ENCODE measurements at places on chromosomes 16 and 17.

DNA sequence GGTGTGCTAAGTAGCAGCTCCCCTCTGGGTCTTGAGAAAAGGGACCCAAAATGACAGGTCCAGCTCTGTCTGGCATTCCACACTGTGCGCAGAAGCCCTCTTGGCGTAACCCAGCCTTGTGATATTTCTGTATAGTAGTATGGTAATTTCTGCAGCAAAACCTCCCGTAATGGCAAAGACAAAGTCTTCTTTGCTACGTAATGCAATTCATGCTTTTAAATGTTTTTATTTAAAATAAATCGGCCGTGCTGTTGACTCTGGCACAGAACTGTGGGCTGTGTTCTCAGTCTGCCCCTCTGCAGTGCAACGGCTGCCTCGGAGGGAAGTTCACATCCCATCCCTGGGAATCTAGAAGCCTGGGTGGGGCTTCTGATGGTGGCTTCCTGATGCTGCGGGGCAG, 75.2 kb downstream of the ASIC2 start:
- no peak for DNase-seq

DNA sequence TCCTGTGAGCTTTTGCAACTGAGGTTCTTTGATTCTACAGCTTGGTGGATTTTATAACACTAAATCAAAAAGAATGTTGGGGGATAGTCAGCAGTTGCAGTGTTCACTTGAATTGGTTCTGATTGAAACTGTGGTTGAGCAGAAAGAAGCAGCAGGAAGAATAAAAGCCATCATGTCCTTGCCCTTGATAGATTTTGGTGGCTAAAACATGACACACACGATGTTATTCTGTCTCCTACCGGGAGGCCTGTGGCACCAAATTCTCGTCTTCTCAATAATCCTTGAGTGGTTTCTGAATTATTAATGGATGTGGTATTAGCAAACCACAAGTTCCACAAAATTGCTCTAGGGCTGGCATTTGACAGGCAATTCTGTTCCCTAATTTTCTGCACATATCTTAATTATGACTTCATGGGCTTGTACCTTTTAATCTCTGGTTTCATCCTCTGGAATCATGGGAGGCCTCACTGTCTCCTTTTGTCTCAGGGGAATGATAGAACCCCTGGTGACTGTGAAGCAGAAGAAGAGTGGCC, 338.2 kb downstream of the SNX29 start:
- DNase-seq, result no peak

- DNase-seq, result no peak
These were observed 40.0 kb upstream of the CD300E start for GRCh38 chr17:74663561-74663960.

GRCh38 chr16:31477220-31478216, 5.4 kb upstream of the SLC5A2 start:
- DNase-seq, result peak; percentile 75

DNA sequence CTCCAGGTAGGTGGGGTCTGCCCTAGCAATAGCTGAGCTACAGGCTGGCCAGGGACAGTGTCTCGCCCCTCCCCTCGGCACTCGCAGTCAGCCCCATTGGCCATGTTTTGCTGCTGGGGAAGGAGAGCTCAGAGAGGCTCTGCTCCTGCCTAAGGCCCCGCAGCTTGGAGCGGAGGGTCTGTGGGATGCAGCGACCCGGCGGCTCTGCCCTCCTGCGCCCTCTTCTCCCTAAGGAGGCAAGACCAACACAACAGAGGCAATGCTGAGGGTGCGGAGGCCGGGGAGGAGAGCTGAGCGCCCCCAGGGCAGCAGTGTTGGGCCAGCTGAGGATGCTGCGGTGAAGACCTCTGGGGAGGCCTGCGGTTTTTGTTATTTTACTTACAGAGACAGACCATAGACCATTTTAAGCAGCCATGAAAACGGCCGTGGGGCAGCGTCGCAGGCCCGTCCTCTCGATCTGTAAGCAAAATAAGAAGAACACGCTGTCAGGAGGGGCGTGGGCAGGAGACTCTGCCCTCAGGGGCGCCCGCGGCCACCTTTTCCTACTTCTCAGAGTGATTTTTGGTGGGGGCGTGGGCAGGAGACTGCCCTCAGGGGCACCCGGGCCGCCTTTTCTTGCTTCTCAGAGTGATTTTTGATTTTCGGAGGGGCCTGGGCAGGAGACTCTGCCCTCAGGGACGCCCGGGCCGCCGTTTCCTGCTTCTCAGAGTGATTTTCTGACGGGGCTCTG, 31.4 kb upstream of the PABPN1L start:
- no peak for DNase-seq

DNA sequence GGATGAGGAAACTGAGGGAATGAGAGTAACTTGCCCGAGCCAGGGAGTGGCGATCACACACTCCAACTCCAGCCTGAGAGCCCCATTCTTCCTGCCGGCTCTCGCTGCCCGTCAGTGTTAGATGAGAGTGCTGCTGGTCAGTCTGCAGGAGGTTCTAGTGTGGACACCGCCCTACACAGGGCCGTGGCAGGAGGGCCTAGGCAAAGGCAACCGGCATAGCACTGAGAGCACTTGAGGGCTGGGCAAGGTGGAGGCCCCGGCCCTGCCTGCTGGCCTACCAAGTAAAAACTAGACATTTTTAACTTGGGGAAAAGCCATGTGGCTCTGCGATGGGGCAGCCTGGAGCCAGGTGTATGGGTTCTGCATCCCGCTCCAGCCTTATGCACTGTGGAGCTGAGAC, 354.8 kb downstream of the SEC14L1 start:
- peak; percentile 58 for DNase-seq

- DNase-seq, result no peak
These were observed 16.9 kb downstream of the GRIN2C start for GRCh38 chr17:74842599-74843351.

DNA sequence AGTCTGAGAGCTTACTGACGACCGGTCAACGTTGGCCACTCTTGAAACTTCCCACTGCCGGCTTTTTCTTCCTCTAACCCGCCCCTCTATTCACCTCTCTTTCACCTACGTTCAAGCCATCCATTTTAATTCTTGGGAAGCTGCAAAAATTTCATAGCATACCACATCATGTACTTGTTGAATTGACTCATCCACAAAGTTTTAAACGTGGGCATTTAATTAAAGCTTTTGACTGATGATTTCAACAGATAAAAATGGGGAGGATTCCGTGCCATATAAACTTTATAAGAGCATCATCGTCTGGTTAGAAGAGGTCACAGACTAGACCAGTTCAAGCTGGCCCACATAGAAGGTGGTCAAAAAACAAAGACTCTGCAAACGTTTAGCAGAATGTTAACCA, 22.5 kb downstream of the VPS53 start:
- DNase-seq, result no peak

- DNase-seq, result no peak
These were observed 17.7 kb upstream of the SMURF2 start for GRCh38 chr17:64679710-64680216.

GRCh38 chr17:80969674-80970043, 22.0 kb upstream of the CHMP6 start:
- no peak for DNase-seq

GRCh38 chr16:29025735-29026134, 40.9 kb downstream of the LAT start:
- peak; percentile 24 for DNase-seq

- no peak for DNase-seq
These were observed 35.9 kb downstream of the CACNA1G start for GRCh38 chr17:50596191-50597037.

All from activated effector memory CD4-positive, alpha-beta T cell treated with anti-CD3 and anti-CD28 coated beads, Interleukin-2, amount 50 U/mL, for 16 hours (primary cell).